Testis (tissue), 5 donors: ENCODE measurements at places on chromosomes 3 and 15.

DNA sequence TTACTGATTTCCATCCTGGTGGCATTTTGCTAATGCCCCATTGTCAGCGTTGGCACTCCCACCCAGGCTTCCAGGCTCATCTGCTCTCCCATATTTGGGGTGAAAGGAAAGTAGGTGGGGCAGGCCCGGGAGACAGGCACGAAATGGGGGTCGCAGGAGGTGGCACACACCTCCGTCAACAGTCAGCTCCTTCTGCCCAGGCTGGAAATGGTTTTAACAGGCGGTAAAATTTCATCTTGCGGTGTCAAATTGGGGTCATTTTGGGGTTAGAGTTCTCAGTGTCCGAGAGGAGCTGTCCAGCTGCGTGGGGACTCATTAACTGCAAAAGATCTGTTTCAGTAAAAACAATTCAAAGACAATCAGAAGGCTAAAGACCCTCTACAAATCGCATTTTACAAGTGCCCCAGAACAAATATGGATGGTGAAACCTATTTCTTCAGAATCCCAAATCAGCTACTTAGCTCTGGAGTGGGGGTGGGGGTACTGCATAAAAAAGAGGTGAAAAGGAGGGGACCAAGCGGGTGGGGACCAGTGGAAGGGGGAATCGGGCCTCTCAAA lies 4.2 kb upstream of the MEIS2 start:
- no peak for DNase-seq

GRCh38 chr3:14222457-14222856 lies 43.8 kb downstream of the LSM3 start:
- DNase-seq, result no peak

DNA sequence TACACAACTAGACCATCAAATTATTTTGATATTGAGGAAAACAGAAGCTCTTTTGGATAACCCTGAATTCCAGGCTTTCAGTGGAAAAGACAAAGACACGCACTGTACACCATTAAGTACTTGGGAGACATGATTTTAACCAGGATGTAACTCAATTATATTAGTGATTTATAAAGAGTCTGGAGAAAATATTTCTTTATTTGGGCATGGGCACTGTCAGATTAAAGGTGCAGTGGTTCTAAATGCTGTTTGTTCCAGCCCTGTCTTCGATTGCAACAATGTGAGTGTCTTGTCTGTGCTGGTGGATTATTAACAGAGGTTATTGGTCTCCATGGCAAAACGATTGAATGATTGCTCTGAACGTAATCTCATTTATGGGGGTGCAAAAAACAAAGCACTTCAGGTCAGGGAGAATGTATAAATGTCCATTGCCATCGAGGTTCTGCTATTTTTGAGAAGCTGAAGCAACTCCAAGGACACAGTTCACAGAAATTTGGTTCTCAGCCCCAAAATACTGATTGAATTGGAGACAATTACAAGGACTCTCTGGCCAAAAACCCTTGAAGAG lies at the start of gene TM4SF4:
TSS of gene TM4SF4 (plus strand) at position 448 of the 568 bp plus-strand sequence. CDS start 181 bp downstream, outside the sequence.
- DNase-seq, result no peak

DNA sequence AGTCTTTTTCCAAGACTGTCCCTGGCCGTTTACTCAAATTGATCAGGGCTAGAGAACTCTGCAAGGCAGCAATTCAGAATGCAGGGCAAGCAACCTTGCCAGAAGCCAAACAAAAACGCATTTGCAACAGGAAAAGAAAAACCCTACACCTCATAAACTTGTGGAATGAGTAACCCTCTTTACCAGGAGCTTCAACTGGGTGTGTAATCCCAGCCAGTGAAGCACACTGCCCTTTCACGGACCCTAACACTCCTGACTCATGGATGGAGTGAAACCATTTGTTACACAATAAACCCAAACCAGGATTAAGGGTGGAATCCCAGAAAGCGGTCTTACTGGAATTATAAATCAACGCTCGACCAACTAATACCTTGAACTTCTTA lies 14.8 kb upstream of the LDHAL6B start:
- no peak for DNase-seq

DNA sequence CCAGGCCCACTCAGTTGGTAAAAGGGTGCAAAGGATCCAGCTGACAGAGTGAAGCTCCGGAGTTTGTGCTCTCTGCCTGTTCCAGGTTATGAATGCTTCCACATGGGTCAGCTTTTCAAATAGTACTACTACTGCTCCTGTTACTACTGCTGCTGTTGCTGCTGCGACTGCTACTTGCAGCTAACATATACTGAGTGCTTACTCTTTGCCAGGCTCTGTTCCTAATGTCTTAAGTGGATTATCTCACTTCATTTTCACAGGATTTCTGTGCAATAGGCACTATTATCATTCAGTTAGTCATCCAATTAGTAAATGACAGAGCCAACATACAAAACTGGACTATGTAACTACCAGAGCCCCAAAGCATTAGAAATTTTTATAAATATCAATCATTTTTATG lies 106.5 kb downstream of the IQCH start:
- no peak for DNase-seq

- DNase-seq, result no peak
Observed at GRCh38 chr3:6578526-6578925, 282.4 kb upstream of the GRM7 start.

DNA sequence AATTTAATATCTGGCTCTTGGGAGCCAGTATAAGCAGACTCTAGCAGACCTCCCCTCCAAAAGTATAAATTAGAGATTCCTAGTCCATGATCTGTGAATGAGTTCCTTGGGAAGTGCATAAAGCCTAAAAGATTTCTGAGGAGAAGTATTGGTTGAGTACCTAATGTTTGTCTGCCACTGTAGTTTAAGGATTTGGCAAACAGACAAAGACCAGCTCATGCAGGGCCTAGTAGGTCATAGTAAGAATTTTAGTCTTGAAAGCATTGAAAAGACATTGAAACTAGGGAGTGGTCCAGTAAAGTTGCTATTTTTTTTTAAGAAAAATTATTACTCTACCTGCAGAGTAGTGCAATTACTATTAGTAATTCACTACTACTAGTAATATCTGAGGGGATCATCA lies 67.5 kb downstream of the SPRED1 start:
- no peak for DNase-seq

GRCh38 chr3:77041811-77042210 lies 1.9 kb downstream of the ROBO2 start:
- DNase-seq, result no peak

DNA sequence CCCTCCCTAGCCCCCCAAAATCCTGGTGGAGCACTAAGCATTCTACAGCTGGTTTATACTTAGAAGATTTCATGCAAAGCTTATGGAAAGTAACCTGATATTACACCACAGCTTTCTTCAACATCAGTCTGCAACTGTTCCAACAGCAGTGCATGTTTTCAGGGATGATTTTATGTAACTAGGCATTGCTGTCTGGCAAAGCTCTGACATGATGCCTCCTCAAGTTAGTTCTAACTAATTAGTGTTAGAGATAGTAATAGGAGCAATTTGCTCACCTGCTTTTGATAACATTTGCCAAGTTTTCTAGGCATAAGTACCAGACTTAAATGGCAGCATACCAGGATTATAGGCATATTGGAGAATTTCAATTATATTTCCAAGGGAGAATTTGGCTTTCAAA lies 330.3 kb upstream of the SGO1 start:
- no peak for DNase-seq

DNA sequence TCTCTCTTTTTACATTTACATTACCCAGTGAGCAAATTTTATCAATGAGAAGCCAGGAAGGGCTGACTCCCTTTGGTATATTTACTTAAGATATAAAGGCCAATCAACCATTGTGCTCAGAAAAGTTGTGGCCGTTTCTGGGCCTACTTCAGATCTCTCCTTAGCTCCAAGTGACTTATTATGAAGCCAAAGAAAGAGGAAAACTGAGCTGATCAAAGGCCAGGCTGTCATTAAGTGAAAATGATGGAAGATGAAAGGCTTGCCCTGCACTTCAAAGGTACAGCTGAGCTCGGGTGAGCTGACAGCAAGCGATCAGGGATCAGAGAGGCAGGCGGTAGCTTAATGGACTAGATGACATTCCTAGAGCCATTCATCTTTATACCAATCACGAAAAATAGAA lies 24.8 kb downstream of the VGLL4 start:
- DNase-seq, result no peak

DNA sequence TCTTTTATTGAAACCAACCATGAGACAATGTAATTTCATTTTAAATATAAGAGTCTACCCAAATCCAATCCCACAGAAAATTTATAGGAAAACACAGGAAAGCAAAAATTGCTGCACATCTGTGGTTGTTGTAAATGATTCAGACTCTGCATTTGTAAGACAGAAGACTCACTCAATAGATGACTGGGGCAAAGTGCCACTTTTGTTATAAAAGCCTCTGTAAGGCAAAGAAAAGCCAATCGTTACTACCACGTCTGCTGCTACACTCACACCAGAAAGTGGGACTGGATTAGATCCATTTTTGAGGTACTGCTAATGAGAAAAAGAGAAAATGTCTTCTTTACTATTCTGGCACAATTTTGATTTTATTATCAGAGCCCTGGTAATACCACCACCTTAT lies 74.9 kb downstream of the SEMA6D start:
- DNase-seq, result no peak

DNA sequence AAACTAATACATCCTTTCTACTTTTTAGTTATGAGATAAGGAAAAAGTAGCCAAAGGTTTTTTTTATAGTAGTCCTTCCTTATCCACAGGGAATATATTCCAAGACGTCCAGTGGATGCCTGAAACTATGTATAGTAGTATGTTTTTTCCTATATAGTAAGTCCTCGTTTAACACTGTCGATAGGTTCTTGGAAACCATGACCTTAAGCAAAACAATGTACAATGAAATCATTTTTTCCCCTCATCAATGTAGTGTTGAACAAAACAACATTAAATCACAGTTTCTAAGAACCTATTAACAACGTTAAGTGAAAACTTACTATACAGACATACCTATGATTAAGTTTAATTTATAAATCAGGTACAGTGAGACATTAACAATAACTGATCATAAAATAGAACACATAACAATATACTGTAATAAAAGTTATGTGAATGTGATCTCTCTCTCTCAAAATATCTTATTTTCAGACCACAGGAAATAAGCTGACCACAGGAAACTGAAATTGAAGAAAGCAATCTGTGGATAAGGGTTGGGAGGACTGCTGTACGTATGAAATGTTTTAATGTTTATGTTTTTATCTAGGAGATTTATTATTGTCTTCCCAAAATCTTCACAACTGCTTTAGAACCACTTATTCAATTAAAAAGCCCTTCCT lies 20.6 kb downstream of the COPS2 start:
- DNase-seq, result no peak

DNA sequence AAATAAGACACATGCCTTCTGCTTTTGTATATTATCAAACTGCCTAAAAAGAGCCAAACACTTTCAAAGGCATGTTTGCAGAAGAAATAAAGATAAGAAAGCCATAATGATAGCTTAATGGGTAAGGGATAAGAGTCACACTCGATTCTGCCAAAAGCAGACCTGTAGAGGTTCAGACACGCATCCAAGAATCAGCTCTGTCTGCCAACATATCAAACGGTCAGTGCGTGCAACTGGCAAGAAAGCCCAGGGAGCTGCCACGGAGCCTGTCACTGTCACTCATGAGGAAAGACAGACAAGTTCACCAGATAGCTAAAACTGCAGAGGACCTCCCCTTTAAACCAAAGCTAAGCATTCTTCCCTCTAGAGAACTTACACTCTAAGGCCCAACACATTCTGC lies 23.2 kb downstream of the DCP1A start:
- peak; percentile 35 for DNase-seq
